ENCODE measurements at places on chromosomes 6 and 20.

- no peak for DNase-seq
Measured at GRCh38 chr6:115891111-115891669, 169.5 kb downstream of the FRK start.

DNA sequence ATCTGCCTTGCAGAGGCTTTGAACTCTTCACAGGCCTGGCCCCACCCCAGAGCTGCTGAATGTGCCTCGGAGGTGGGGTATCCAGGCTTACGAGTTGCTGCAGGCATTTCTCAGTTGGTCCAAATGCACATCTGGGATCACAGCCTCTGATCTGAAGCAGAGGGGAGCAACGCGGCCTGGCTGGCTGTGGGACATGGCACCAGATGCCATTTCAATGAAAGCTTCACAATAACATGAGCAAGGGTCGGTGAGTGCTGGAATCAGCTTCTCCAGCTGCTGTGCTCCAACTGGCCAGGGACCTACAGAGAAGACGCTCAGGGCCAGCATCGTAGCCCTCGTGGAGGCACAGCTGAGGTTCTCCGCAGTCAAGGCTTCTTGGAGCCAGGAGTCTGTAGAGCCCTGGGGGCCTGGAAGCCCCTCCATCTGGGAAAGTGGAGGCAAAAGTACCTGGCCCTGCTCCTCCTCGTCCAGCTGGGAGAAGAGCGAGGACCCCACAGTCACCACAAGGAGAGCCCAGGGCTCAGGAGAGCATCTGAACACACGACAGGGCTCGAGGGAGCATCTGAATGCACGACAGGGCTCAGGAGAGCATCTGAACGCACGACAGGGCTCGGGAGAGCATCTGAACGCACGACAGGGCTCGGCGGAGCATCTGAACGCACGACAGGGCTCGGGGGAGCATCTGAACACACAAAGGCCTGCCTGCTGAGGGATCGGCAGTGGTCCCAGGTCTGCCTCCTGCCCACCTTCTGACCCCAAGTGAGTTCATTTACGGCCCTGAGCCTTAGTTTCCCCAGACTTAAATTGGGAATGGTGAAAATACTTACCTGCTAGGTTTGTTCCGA is 165.2 kb downstream of the DLL1 start:
- no peak for DNase-seq

GRCh38 chr6:37048851-37049757 is 43.6 kb downstream of the FGD2 start:
- DNase-seq: peak; percentile 42

DNA sequence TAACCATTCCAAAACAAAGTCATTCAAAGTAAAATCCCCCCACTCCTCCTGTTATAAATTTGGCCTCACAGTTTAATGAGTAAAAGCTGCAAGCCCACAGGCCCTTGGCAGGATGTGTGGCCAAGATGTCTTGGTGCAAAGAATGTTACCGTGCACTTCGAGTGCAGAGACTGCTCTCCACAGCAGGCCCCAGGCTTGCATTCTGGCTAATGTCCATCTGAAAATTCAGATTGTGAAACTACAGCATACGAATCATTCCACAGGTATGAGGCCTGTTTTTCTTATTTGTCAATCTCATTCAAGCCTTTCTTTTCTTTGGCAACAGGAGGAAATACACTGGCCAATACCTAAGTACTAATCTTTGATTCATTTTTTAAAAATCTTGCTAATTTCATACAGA is 7.1 kb downstream of the RPS6KA2 start:
- DNase-seq: no peak

GRCh38 chr6:25122622-25123237 is 156.4 kb upstream of the CARMIL1 start:
- DNase-seq: no peak

DNA sequence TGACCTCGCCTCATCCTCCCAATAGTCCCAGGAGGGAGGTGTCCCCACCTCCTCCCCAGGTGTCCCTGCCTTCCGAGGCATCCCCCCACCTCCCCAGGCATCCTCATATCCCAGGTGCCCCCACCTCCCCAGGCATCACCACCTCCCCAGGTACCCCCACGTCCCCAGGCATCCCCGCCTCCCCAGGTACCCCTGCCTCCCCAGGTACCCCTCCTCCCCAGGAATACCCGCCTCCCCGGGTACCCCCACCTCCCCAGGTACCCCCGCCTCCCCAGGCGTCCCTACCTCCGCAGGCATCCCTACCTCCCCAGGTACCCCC is 198.9 kb downstream of the SYNDIG1 start:
- DNase-seq: no peak

DNA sequence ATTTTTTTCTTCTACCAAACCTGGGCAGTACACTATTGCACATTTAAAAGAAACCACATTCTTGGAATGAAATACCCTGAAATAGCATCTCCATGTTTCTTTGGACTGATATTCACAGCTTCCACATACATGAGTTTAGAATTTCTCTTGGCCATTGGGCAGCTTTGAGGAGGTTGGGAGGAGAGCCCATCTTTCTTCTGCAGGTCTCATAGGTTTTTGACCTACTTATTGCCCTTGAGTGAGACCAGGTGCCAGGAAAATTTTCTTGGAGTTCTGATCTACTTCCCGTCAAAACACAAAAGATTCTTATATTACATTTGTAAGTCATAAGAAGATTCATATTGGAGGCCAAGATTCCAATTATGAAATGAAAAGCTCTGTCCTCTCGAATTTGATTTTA is 212.0 kb downstream of the IBTK start:
- DNase-seq: no peak

DNA sequence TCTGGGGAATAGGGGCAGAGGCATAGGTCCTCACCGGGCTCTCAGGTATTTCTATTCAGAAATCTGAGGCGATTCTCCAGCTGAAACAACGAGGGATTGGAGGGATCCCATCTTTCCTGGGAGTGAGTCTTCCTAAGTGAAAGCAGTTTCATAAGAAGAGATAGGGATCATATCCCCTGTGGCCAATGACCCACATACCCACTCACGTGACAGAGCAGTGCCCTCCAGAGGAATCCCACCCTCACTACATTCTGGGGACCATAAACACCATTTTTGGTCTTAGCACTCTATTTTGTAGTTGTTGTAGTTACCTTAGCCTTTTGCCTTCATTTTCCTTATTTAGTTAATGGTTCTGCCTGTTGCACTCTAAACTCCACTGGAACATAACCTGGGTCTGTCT is 121.1 kb downstream of the GPR63 start:
- no peak for DNase-seq

- DNase-seq: peak; percentile 82
Measured at GRCh38 chr20:48921168-48921882, at the start of gene ARFGEF2. ARFGEF2 (plus strand) TSS chr20:48921711; CDS start chr20:48921890, 179 bp downstream.

DNA sequence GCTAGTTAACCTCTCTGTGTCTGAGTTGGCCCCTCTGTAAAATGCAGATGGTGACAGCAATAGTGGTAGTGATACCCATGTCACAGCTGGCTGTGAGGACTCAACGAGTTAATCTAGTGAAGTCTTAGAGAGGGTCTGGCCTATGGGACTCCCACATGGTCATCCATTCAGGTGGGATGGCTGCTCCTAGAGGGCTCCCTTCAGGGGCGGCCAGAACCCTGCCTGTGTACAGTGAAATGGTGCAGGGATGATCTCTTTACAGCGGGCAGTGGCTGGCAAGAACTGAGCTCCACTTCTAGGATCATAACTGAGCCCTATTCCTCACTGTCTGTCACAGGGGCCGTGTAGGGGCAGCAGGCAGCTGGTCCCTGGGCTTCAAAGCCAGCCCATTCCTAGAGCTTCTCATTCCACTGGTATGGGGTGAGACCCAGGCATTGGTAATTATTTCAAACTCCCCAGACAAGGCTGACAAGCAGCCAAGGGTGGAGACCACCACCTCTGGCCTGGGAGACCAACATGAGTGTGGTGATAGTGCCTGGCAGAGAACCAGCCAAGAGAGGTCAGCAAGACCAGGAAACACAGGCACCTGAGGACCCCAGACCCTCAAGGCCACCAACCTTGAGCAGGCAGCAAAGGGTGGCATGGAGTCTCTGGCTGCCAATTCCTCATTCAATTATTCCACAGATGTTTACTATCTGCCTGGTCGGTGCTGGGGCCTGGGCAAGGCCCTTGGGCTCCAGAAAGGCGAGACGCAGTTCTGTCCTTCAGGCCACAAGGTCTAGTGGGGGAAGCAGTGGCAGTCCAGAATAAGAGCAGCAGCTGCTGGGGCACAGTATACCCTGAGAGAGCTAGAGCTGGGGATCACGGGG is 103.4 kb downstream of the MRPL14 start:
- no peak for DNase-seq

DNA sequence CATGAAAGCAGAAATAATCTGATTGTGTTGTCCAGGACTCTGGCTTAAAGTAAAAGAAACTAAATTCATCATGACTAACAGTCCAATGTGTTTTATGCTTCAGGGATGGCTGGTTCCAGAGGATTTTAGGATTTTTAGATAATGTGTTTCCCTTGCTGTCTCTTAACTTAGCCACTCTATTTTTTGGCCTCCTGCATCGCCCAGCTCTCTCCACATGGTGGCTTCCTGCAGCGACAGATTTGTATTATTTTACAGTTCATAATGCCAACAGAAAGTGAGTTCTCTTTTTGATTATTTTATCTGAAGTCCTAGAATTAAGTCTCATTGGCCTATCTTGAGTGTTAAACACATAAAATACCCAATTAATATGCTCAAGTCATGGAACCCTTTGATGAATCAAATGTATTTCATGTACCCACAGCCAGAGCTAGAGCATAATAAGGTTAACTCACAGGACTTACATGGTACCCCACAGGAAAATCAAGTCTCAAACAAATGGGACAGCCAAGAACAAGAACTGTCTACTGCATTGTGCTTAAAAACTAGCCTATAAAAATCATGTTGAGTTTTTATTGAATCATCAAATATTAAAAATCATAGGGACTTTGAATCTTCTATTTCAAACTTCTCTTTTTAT is 582.5 kb downstream of the DOK5 start:
- no peak for DNase-seq

DNA sequence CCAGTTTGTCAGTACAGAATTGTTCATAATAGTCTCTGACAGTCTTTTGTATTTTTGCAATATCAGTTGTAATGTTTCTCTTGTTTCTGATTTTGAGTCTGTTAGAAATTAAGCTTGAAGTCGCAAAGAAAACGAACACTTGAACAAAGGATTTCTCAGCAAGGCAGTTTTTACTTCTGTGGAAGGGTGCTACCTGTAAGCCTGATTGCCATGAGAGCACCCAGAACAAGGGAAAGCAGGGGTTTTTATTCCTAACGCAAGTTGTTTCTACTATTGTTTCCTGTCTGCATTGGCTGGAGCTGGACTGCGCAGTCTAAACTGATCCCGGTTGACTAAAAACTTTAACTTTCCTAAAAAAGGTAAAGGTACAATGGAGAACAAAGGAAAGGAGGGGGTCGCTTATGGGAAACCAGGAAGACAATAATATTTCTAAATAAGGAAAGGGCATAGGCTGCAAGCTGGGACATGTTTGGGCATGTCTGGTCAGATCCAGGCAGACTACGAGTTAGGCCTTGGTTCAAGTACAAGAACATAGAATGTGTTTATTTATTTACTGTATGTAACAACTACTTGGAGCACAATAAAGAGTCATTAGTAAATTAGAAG is 28.5 kb downstream of the HLA-B start:
- DNase-seq: no peak

DNA sequence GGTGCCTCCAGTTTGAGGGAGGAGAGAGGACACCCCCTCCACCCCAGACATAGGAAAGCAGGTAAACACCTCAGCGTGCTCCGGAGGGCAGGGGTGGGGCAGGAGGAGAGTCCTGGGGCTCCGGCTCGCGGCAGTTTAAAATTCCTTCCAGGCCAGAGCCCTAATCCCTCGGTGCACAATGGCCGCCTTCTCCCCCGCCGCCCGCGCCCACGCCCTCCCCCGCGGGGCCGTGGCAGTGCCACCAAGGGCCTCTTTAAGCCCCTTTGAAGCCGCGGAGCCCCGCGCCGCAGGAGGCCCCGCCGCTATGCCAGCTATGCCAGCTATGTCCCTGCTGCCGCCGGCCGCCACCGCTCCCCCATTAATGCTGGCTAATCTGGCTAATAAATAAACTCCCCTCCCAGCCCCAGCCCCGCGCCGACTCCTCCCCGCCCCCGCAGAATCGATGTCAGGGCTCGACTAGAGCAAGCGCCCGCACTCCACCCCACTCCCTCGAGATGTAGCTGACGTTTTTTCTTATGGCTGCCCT is 125.1 kb downstream of the MRPL14 start:
- DNase-seq: no peak

DNA sequence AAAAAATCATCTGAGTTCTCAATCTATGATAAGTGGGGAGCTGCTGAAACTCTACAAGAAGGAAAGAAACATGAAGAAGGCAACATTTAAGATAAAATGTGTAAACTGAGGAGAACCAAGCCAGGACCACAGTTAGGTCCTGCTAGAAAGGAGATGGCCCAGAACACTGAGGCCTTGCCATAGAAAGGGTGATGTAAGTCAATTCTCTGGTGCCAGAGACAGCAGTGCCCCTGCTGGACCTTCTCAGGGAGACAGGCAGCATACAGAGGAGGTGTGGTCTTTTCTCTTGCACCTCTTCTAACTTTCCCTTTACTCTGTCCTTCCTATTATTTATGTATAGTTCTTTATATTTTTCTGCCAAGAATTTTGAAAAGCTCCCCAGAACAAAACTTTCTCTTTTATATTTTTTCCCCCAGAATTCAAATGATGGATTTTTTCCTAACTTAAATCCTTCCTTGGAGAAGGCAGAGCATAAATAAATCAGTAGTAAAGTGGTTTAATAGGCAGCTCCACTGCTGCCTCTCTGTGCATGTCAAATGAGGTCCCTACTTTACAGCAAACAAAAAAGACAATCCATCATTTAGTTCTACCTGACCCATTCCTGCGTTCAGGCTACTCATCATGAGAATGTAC is 9.0 kb downstream of the UQCC2 start:
- DNase-seq: no peak

DNA sequence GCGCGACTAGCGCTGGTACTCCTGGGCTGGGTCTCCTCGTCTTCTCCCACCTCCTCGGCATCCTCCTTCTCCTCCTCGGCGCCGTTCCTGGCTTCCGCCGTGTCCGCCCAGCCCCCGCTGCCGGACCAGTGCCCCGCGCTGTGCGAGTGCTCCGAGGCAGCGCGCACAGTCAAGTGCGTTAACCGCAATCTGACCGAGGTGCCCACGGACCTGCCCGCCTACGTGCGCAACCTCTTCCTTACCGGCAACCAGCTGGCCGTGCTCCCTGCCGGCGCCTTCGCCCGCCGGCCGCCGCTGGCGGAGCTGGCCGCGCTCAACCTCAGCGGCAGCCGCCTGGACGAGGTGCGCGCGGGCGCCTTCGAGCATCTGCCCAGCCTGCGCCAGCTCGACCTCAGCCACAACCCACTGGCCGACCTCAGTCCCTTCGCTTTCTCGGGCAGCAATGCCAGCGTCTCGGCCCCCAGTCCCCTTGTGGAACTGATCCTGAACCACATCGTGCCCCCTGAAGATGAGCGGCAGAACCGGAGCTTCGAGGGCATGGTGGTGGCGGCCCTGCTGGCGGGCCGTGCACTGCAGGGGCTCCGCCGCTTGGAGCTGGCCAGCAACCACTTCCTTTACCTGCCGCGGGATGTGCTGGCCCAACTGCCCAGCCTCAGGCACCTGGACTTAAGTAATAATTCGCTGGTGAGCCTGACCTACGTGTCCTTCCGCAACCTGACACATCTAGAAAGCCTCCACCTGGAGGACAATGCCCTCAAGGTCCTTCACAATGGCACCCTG is 1.6 kb downstream of the TPBG start:
- no peak for DNase-seq

Data from stimulated activated CD8-positive, alpha-beta memory T cell treated with anti-CD3 and anti-CD28 coated beads, Interleukin-2, amount 100 ng/mL, for 1 hour (primary cell).